ENCODE measurements at places on chromosomes 5 and 9.

DNA sequence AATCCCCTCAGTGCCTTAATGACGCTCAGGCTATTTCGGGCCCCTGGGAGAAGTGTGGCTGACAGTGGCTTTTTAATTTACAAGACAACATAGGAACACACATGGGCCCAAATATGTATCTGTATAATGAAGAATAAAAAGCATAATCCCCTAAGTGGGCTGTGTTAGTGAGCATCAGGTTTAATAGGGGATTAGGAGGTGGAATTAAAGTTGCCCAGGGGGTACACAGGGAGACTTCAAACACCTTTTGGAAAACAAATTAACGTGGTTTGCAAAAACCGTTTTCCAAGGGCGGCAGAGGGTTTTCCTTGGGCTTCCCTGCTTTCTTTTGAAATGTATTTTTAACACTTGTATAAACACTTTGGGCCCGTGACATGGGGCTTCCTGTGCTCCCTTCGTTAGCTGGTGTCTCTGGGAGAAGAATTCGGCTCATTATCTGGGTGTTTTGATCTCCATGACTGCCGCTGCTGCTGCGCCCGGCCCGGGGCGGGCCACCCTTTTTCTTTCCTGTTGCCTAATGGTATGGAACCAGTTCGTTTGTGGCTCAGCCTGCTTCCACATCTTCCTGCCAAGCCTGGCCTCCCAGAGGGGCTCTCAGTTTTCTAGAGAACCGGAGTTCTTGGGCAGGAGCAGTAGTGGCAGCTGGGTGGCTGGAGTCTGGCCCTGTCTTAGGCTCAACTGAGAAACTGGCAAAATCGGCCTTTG, 173.0 kb downstream of the MACROH2A1 start:
- no peak for DNase-seq

- no peak for DNase-seq
Measured at GRCh38 chr9:89564346-89564878, 40.4 kb upstream of the GADD45G start.

DNA sequence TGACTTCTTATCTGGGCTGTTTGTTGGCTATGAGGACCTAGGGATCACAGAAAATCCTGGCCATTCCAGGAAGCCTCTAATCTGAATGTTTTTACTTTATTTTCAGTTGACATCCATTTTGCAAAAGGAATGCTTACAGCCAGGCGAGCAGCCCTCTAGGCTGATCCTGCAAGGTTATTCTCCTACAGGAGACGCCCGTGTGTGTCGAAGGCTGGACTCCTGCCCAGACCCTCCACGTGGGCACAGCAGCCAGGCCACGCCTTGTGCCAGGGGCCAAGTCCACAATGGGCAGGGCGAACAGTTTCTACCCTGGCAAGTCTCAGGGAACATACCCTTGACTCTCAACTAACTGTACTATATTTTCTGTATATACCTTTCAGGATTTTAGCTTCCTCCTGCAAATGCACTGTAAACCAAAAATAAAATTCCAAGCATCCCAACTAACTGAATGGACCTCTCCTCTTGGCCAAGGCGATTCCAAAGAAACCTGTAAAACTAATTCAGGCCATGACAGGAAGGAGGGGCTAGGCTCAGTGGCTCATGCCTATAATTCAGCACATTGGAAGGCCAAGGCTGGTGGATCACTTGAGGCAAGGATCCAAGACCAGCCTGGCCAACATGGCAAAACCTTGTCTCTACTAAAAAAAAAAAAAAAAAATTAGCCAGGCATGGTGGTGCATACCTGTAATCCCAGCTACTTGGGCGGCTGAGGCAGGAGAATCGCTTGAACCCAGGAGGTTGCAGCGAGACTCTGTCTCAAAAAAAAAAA, 5.7 kb downstream of the CMBL start:
- no peak for DNase-seq

GRCh38 chr5:172477466-172477865, 23.1 kb upstream of the SH3PXD2B start:
- no peak for DNase-seq

DNA sequence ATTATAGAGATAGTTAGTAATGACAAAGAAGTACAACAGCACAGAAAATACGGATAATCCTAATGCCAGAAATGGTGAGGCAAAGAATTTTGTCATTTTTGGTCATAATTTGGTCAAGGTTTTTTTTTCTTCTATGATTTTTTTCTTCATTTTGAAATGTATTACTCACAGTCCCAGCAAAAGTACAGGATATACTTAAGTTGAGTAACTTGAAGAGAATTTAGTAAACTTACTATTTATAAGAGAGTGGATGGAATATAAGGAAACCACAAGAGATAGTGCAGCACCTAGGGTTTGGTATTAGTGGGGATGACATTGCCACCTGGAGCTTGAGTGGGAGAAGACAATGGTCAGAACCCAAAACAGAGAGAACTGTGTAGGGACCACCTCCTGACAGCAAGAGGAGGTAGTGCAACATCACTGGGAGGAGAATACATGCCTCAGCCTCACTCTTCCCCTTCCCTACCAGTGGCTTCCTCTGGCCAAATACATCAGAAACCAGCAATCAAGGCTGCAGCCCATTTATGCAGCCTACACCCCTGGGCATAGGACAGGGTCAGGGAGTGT, 434.5 kb upstream of the TRPC7 start:
- DNase-seq: no peak

GRCh38 chr5:139414581-139415130, 10.8 kb upstream of the SPATA24 start:
- no peak for DNase-seq
